HL-60 (cell line): ENCODE measurements at places on chromosomes 7 and 10.

DNA sequence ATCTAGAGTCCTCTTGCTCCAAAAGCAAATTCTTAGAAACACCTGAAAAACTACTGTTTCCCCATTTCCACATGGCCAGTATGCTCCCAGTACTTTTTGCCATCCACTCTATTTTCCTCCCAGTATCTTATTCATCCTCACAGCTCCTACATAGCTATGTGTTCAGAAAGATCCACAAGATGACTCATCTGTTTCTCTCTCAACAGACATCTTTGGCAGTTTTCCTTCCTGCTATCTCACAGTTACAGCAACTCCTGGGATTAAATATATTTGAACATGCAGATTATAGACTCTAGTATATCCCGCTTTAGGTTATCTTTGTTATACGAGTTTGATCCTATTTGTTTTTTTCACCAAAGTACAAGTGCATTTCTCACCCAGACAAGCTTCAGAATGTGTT is 675.6 kb upstream of the POT1 start:
- DNase-seq: no peak

- DNase-seq: no peak
Observed at GRCh38 chr7:110148054-110148453, 942.9 kb upstream of the LRRN3 start.

DNA sequence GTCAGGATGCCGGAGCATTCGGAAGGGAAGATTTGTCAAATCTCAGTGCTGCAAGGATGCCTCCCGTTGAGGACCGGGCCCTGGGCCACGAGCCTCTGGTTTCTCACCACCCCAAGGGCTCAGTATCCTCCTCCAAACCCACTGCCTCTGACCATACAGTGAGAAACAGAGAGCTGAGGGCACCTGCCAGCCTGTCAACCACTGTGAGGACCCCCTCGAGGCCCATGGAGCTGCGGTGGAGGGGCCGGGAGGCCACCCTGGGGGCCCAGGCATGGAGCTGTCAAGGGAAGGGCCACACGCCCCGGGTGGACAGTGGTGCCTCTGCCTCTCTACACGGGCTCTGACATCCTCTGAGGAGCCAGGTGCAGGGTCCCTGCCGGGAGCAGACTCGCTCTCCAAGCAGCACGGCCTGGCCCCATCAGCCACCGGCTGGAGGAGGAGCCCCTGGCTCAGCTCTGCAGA is 248.0 kb upstream of the TCERG1L start:
- DNase-seq: no peak

DNA sequence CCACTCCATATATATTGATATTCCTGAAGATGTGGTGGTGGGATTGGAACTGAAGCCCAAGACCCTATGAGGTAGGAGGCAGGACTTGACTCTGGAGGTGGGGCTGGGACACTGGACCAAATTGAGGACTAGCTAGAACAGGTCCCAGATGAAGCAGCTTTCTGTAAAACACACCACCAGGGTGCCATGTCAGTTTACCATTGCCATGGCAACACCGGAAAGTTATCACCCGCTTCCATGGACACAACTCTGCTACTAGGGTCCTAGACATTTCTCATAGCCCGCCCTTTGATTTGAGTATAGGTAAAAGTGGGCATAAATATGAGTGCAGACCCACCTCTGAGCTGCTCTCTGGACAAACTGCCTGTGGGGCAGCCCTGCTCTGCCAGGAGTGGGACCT is 490.5 kb upstream of the PFKP start:
- DNase-seq: no peak

DNA sequence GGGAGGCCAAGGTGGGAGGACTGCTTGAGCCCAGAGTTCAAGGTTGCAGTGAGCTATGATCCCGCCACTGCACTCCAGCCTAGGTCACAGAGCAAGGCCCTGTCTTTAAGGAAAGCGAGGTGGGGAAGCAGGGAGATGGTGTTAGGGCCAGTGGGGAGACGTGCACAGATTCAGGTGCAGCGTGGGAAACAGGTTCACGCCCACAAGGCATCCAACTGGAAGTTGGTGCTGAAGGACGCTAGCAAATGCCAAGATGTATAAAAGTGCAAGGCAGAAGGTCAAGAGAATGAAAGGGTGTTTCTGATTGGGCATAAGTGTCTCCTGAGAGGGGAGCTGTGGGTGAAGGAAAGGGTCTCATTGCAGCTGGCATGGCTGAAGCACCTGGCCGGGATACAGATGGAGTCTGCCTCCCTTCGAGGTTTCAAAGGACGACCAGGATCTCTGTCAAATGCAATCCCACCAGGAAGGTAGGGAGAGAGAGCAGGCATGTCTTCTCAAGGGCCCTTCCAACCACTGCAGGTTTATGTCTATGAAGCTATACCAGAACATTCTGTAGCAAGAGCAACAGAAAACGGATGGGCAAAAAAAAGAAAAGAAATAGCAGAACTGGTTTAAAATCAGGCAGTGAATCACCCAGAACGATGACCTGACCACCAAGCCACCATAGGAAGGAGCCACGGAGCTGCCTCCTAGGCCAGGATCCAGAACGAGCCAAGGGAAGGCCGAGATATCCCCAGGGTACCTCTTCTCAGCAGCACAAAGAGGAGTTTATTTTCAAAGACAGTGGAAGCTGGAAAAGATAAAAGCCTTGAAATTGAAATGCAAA is 43.2 kb downstream of the GSDME start:
- no peak for DNase-seq

DNA sequence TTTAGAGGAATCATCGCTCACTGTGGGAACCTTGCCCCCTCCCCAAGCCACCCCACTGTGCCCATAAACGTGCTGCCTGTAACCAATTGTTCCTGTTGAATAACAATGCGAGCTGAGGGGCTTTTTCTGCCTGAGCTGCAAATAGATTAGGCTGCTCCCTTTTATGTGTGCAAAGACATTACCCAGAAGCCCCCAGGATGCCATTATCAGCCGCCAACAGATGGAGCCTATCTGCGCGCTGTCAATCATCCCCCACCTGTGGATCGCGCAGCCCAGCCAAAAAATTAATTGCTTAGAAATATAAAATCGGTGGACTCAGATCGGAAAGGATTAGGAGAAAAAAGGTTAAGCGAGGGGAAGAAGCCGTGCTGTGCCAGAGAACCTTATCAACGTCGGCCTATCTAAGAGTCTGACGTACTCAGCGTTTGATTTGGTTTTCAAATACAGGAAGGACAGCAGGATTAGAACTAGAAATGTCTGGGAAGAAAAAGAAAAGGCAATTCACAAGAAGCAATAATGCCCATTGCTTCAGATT is 167.3 kb upstream of the MYO3A start:
- DNase-seq: no peak

DNA sequence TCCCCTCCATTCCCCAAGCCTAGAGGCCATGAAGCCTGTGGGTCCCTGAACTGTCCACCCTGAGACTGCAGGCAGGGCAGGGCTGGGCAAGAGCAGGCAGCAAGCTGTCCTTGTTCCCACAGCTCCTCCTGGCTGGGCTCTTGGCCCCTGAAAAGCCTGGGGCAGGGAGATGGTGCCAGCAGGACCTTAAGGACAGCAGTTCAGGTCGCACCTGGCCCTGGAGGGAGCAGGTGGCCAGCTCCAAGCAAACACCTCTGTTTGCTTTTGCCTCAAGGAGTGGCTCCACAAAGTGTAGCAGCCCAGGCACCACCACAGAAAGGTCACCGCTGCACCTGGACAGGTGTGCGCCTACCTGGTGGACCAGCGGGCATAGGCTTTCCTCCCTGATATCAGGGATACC is 5.2 kb downstream of the RET start:
- DNase-seq: no peak

GRCh38 chr7:1137517-1138167 is 22.4 kb downstream of the ZFAND2A start:
- no peak for DNase-seq

DNA sequence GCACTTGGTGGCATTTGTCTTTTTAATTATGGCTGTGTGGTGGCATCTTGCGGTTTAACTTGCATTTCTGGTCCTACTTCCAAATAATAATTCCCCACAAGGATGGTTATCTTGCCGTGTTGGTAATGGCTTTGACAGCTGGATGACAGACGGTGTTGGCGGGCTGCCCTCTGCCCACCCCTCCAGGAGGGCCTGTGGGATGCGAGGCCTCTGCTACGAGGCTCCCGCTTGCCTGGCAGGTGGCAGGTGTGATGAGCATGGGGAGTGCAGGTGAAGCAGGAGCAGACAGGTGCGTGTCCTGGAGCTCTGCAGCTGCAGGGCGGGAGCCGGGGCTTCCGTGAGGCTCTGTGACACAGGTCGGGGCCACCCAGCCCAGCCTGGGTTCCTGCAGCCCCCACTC is 11.8 kb downstream of the INPP5A start:
- no peak for DNase-seq
